ENCODE measurements at places on chromosomes 13 and 19. TPM values are rescaled to one million over a fixed set of nuclear protein-coding genes. Genes with fewer than 3 reads are reported as not detected.

The ZNF208 gene
- total RNA-seq = not detected

The C5AR2 gene
- total RNA-seq = not detected

The ZNF878 gene
- 3.0 TPM for total RNA-seq

The WASF3 gene
- 106 TPM for total RNA-seq

The CATSPERD gene
- total RNA-seq = not detected

The SGCG gene
- 0.15 TPM for total RNA-seq

The NCCRP1 gene
- 1.0 TPM for total RNA-seq

The HSPB6 gene
- not detected for total RNA-seq

- no peak for DNase-seq
Measured at GRCh38 chr19:9009431-9009830, 778 bp downstream of the MUC16 start.

DNA sequence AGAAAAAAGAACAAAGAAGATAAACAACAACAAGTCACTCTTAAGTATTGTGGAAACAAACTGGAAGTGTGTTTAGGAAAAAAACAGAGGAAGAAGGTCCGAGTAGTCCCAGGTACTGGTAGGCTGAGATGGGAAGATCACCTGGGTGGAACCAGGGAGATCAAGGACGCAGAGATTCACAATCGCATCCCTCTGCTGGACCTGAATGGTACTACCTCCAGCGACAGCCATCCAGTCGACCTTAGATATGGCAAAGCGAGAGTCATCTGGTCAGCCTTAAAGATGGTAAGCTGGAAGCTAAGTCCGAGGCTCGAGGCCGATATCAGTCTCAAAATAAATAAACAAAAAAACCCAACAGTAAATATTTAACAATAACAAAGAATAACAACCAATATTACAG is 44.9 kb upstream of the ZNF91 start:
- DNase-seq = no peak

DNA sequence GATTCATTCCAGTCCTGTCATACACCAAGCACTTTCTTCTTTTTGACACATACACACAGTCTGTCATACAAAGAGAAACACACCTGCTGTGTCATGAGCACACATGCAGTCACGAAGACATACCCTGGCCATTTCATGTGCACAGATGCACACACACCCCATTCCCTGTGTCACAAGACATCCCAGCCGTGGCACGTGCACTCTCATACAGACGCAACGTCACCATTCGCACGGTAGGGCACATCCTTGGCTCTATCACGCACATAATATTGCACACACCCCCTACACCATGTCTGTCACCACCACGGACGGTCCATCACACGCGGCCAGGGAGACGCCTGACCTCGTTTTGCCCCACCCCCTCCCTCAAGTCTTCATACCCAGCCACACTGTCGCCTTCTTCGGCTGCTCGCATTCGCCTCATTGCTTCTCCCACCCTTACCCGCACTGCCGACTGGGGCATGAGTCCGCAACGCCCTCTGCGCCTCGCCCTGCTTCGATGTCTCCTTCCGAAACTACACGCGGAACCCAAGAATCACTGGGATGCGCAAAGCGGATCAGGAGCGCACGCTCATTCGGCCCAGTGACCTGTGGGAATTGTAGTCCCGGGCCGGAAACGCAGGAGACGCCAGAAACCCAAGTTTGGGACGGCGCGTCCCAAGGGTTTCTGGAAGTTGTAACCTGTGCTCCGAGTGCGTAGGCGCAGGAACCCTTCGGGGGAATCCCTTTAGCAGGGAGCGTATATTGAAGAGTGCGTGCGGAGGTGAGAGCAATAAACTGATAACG is 6.8 kb upstream of the ZNF283 start:
- no peak for DNase-seq

- DNase-seq = no peak
Measured at GRCh38 chr19:16229322-16229641, 31.6 kb downstream of the AP1M1 start.

DNA sequence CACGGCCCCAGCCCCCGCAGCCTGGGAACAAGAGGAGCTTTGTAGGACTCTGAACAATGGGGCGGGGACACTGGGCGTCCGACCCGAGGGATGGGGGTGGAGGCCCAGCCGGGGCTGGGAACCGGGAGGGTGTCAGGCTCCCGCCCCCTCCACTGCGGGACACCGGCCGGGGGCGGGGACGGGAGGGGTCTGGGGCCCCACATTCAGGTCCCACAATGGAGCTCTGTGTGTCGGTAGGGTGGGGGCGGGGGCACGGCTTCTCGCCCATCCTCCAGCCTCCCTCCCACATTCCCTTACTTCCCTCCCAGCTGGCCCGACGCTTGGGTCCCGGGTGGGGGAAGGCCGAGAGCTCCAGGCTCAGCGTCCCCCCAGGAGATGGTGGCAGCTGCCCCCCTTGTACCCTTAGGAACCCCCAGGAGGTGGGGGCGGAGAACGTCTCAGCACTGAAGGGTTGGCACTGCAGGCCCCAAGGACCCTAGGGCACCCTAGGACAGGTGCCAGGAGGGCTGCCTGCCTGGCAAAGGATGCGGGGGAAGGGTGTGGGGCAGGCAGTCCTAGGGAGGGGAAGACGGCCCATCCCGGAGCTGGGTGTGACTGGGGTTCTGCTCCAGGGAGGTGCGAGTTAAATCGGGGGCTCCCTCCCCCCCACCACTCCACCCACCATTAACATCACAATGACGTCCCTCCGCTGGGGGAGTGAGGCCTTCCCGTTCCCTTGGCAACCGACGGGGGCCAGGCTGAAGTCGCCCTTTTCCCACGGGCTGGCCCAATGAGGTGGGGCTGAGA is 5.3 kb downstream of the TTYH1 start:
- peak; percentile 96 for DNase-seq

DNA sequence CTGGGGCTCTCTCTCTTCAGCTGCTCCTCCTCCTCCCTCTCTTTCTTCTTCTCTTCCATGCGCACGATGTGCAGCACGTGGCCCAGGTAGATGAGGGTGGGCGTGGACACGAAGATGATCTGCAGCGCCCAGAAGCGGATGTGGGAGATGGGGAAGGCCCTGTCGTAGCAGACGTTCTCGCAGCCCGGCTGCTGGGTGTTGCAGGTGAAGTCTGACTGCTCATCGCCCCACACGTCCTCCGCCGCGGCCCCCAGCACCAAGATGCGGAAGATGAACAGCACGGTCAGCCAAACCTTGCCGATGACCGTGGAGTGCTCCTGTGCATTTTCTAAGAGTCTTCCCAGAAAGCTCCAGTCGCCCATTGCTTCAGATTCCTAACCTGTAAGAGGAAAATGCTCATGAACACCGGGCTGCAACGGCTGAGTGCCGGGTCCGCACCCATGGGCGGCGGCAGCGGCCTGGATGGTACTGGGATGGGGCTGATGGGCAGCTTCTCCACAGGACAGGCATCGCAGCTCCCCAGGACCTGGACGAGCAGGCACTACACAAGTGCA is 17.8 kb downstream of the GJA3 start:
- no peak for DNase-seq

GRCh38 chr13:99723878-99724277 is 222.6 kb downstream of the TM9SF2 start:
- DNase-seq = peak; percentile 66

- no peak for DNase-seq
Measured at GRCh38 chr19:32129141-32129540, 216.3 kb upstream of the ZNF507 start.

- DNase-seq = no peak
Measured at GRCh38 chr19:45262570-45262969, 11.5 kb downstream of the MARK4 start.

GRCh38 chr13:32153056-32153455 is 121.5 kb downstream of the FRY start:
- DNase-seq = no peak

GRCh38 chr13:47548294-47548840 is 452.7 kb downstream of the SUCLA2 start:
- DNase-seq = no peak

DNA sequence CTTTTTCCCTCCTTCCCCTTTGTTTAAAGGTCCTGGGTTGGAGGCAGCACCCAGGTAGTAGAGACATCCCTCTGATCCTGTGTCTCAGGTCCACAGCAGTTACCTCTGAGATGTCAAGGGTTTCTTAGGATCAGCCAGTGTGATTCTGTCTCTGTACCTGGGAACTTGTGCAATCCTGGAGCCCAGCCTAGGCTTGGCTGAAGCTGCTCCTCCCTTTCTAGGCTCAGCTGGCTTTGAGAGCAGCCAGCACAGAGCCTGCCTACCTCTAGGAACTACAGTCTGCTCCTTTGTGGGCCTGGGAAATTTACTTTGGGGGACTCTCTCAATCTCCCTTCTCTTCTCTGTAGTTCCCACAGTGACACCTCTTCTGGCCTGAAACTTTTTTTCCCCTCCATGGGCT is 171.6 kb downstream of the MTUS2 start:
- DNase-seq = no peak

DNA sequence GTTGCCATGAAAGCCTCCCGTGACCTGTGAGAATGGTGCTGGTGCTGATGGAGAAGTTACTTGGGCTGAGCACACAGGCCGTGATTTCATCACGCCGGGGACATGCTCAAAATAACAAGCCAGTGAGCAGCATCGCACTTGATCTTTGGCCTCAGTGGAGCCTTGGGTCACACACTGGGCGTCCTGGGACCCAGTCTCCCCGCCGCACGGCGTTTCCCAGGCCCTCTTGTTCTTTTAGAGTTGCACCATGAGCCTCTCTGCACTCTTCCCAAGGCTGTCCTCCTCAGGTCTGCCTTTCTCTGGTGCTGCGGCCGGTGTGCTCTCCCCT is 9.5 kb upstream of the NDUFS7 start:
- no peak for DNase-seq

DNA sequence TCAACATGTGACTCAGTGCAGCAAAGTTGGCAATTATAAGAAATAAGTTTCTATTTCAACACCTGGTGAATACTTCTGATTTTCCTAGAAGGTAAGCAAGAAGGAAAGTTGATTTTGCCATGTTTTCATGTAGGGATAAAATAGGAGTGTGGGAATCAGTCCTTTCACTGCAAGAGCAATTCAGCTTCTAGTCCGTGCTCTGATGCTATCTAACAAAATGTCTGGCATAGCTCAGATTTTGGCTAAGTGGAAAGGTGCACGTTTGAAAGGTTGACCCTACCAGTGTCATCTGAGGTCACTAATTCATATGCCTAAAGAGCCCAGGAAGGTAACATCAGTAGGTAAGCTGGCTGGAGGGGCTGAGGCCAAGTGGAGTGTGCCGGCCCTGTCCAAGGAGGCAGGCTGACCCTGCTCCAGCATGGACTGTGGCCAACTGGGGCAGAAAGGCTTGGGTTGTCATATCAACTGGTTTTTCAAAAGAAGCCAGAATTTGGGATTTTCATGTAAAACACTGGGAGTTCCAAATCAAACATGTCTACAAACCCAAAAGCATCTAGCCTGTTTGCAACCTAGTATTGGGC is 38.9 kb upstream of the MEDAG start:
- no peak for DNase-seq

DNA sequence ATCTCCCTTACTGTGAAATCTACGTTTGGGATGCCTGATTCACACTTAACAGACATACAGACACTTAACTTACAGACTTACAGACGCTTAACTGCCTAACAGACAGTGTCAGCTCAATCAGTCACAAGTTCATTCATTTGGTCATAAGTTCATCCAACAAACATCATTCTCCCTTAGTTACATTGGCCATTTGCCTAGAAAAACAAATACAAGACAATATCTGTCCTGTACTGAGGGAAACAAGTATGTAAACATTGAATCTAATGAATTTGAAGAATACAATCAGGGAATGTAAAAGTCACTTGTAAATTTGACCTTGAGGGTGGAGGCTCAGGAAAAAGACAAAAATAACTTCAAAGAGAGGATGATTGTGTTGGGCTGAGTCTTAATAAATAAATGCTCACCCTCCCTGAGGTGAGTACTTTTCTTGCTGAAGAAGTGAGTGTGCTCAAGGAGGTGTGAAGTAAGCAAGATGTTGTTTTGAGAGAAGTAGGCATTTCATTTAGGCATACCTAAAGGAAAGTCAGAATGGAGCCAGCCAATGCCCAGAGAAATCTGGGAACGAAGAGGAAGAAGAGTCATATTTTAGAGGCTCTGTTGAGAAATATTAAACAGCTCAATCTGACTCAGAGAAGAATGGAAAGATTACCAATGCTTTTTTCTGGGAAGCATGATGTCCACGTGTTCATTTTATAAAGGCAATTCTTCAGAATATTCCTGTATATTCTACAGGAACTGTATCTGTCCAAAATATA is 958.4 kb upstream of the SLC10A2 start:
- no peak for DNase-seq

GRCh38 chr19:2391118-2391725 is 31.2 kb downstream of the TMPRSS9 start:
- DNase-seq = peak; percentile 73

Measured in neural progenitor cell (in vitro differentiated cells).